ENCODE measurements at places on chromosomes 3 and 15.

GRCh38 chr15:70100474-70101341 is 3.0 kb upstream of the TLE3 start:
- DNase-seq = no peak

GRCh38 chr3:136932523-136932922 is 25.3 kb upstream of the IL20RB start:
- DNase-seq = no peak

- DNase-seq = peak; percentile 80
Measured at GRCh38 chr15:29821416-29822099, 710 bp downstream of the TJP1 start.

DNA sequence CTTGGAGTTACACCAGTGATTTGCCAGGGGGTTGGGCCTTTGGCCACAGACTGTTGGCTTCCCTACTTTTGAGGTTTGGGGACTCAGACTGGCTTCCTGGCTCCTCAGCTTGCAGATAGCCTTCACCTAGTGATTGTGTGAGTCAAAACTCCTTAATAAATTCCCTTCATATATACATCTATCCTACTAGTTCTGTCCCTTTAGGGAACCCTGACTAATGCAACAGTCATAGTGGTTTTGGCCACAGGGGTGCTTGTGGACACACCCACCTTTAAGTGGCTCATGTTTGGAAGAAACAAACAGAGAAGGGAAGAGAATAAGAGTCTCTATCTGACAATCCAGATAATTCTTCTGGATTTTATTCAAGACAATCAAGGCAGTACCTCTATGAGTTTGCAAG is 457.7 kb downstream of the EPHA3 start:
- no peak for DNase-seq

- no peak for DNase-seq
Measured at GRCh38 chr15:88529021-88529630, 17.4 kb downstream of the DET1 start.

GRCh38 chr15:70337277-70338186 is 239.8 kb upstream of the TLE3 start:
- DNase-seq = no peak

- no peak for DNase-seq
Measured at GRCh38 chr3:195058336-195059005, 212.5 kb downstream of the XXYLT1 start.

DNA sequence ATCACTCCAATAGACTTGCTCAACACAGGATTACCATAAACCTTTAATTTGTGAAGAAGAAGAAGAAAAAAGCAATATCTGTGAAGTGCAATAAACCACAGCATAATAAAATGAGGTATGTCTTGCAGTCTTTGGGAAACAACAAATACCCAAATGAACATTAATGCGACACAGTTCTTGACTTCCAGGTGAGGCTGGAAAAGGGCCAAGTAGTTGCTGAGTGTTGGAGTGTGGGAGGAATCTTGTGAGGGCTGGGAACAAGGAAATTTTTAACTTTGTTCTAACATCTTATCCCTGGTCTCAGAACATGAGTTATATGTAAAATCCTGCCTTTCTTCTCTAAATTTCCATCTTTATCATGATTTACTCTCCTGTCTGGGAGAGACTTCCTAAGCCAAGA is 206.5 kb downstream of the DTWD1 start:
- no peak for DNase-seq

- DNase-seq = no peak
Measured at GRCh38 chr3:187593451-187593850, 76.7 kb downstream of the SST start.

DNA sequence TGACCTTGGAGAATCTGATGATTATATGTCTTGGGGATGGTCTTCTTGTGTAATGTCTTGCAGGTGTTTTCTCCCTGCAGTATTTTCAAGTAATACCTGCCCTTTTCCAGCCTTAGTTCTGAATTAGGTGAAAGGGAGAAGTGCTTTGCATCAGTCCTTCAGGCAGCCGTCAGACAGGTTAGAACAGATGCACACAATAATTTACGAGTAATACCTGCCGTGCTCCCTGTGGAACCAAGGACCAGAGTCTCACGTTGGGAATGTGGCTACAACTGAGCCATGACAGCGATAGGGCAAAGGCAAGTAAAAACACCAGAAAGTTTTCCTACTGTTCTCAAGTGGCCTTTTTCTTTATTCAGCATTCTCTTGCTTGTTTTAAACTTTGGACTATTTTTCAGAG is 69.1 kb downstream of the CHCHD6 start:
- DNase-seq = peak; percentile 19

DNA sequence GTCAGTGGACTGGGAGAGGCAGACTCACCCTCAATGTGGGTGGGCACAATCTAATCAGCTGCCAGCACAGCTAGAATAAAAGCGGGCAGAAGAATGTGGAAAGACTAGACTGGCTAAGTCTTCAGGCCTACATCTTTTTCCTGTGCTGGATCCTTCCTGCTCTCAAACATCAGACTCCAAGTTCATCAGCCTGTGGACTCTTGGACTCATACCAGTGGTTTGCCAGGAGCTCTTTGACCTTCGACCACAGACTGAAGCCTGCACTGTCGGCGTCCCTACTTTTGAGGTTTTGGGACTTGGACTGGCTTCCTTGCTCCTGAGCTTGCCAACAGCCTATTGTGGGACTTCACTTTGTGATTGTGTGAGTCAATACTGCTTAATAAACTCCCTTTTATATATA is 68.0 kb downstream of the CNTN3 start:
- no peak for DNase-seq

GRCh38 chr3:56689303-56689702 is 6.2 kb upstream of the TASOR start:
- no peak for DNase-seq

GRCh38 chr3:32815841-32816438 is 1.9 kb upstream of the TRIM71 start:
- no peak for DNase-seq

GRCh38 chr3:61983479-61983878 is 389.9 kb downstream of the FEZF2 start:
- no peak for DNase-seq

DNA sequence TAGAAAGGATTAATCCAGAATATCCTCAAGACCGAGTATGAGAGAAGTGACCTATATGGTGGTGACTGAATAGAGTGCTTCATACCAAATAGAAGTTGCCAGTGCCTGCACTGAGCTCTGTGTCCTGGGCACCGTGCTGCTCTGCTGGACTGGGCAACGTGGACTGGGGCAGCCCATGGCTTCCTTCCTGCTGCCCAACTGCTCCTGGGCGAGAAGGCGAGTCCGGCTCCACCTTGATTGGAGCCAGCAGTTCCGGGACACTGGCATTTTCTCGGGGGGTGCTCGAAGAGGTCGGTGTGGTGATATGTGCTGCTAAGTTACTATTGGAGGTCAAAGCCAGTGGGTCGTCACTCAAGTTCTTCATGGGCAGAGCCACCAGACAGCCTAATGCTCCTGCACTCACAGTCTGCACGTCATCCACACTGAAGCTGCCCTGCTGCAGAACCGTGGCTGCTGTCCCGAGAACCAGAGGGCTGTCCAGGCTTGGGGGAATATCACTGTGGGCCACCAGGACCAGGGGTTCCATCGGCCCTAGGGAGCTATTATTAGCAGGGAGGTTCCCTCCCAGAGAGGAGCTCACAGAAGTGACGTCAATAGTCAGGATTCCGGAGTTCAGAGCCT is 14.1 kb downstream of the ZXDC start:
- no peak for DNase-seq

DNA sequence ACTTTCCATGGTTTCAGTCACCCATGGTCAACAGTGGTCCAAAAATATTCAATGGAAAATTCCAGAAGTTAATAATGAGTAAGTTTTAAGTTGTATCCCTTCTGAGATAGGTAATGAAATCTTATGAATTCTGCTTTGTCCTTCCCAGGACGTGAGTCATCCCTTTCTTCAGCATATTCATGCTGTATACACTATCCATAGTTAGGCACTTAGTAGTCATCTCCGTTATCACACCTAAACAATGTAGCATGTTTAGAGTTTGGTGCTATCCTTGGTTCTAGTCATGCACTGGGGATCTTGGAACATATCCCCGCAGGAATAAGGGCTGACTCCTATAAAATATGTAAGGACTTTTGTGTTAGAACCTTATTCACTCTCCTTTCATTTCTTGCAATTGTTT is 153.2 kb downstream of the UNC13C start:
- no peak for DNase-seq

- DNase-seq = no peak
Measured at GRCh38 chr15:22961762-22962161, 18.4 kb downstream of the CYFIP1 start.
